ENCODE measurements at places on chromosomes 4 and X.

DNA sequence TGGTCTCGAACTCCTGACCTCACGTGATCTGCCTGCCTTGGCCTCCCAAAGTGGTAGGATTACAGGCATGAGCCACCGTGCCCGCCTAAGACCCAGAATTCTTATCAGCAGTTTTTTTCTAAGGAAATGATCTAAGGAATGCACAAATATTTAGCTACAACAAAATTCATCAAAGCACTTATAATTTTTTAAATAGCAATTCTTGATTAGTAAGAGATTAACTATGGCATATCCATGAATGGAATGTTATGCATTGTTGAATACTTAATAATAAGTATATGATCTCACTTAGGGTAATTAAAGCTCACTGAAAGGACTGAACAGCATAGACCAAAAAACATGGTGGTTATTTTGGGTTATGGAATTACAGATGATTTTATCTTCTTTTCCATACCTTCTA lies 18.4 kb downstream of the CENPU start:
- no peak for DNase-seq

GRCh38 chrX:117196481-117196880 lies 733.7 kb upstream of the CT83 start:
- DNase-seq: no peak

- DNase-seq: no peak
These were observed 35.0 kb upstream of the GK start for GRCh38 chrX:30618160-30618765.

GRCh38 chrX:132086672-132087071 lies 41.1 kb downstream of the FRMD7 start:
- DNase-seq: no peak

DNA sequence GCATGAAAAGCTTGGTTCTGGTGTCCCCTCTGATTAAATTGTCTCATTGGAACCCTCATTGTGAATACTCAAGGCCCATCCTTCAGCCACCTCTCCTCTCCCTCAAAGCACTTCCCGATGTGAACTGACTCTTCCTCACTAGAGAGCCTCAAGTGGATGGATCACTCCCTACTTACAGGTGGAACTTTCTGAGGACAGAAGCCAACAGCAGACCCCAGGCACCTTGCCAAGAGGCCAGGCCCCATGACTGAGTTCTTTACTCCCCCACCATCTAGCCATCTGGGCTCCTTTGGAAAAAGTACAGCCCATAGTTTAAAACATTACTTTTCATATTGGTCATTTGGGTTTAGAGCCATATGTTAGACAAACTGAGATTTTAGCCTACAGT lies 224.1 kb downstream of the SHROOM3 start:
- DNase-seq: no peak

GRCh38 chr4:43457866-43458265 lies 565.4 kb downstream of the GRXCR1 start:
- DNase-seq: no peak

DNA sequence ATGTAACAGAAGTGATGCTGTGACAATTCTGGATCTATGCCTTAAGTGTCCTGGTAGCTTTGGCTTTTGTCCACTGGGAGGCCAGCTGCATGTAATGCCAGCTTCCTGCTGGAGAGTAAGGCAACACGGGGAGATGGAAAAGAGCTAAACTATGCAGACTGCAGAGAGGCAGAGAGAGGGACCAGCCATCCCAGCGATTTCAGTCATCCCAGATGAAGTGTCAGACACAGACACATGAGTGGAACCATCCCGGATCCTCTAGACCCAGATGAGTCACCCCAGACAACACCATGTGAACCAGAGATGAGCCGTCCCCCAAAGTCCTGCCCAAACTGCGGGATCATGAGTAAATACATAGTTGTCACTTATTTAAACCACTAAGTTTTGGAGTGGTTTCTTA lies 14.6 kb downstream of the SRPX start:
- no peak for DNase-seq

DNA sequence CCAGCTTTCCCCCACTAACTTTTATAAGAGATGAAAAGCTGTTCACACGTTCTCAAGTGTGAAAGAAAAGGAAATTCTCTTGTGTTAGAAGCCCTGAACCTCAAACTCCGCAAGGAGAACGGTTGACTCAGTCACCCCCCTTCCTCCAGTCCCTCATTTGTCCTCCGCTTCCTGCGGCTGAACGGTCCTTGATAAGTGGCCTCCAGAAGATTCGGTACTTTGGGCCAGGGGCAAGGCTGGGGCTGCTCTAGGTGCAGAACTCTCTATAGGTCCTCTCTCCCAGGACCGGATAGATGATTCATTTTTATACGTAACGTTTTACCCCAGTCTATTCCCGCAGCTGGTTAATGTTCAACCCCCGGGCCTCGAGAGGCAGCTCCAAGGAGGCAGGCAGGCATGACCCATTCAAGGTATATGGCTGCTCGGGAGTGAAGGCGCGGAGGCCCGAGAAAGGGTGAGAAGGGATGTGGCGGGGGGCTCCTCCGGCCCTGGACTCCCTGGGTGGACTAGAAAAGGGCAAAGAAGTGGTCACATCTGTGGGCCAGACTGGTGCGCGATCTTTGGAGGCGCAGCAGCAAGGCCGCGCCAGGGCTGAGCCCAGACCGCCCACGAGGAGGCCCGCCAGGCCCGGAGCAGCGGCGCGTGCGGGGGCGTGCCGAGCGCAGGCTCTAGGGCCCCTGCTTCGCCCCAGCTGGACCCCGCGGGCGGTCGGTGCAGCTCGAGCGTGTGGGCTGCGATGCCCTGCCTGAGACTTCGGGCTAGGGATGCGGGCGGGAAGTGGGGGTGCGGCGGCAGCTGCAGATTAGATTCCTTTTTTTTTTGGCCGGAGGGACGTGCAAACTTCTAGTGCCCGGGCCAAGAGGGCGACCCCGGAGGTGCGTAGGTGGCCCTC lies 11.7 kb downstream of the PITX2 start:
- DNase-seq: no peak

- DNase-seq: no peak
These were observed 16.3 kb upstream of the RP2 start for GRCh38 chrX:46820391-46821100.

- DNase-seq: no peak
These were observed 54.9 kb downstream of the LINC00632 start for GRCh38 chrX:140764401-140764919.

GRCh38 chr4:61619528-61619927 lies 419.4 kb downstream of the ADGRL3 start:
- no peak for DNase-seq

GRCh38 chr4:79048878-79049277 lies 109.6 kb upstream of the PAQR3 start:
- DNase-seq: no peak

GRCh38 chr4:175378372-175378771 lies 433.7 kb downstream of the GPM6A start:
- DNase-seq: no peak

DNA sequence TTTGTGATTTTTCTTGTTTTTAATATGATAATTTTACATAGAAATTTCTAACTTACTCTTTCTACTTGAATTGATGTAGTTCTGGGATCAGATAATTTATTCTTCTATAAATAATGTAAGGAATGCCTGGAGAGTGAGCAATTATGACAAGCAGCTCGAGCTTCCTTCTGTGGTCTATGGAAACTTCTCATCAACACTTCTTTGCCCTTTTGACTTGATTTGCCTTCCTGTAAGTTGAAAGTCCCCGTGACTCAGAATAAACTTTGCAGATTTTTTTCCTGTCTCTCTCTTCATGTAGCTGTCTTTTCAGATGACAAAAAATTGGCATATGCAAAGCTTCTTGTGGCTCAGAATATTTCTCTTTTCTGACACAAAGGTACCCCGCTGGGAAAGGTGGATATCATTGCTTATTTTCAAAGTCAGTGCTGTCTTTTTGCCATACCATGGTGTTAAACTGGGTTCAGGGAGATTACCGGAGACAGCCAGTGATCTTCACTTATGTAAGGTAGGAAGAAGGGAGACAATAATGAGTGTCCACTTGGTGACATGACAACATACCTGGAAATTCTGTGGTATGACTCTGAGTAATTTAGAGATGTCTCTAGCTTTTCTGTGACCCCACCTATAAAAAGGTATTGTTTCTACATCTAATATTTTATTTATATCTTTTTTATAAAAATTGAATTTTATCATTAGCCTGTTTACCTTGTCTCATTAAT lies 278.6 kb upstream of the GNPDA2 start:
- DNase-seq: no peak

- no peak for DNase-seq
These were observed 116.3 kb downstream of the EFNB1 start for GRCh38 chrX:68945081-68945602.

DNA sequence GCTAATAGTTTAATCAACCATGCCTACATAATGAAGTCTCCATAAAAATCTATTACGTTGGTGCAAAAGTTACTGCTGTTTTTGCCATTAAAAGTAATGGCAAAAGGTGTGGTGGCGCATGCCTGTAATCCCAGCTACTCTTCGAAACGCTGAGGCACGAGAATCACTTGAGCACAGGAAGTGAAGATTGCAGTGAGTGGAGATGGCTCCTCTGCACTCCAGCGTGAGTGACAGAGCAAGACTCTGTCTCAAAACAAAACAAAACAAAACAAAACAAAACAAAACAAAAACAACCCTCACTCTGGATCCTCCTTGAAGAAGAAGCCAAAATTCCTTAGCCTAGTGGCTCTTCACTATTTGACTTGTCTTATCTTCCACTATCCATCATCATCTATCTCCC lies 78.0 kb downstream of the MSN start:
- peak; percentile 15 for DNase-seq

DNA sequence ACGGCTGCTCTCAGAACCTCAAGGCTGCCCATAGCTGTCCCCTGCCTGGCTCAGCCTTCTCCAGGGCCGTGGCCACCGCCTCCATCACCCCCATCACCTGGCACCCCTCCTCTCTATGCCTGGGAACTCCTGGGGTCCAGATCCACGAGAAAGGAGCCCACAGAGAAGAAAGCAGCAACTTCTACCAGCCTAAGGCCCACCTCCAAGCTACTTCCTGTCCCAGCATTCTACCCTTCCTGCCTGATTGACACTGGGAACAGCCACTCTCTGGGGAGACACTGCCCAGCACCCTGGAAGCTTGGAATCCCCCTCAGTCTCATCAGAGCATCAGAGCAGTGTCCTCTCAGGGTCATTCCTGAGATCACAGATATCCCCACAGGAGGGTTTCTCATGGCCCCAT lies 36.9 kb upstream of the PROM1 start:
- DNase-seq: no peak

- DNase-seq: no peak
These were observed 213.4 kb downstream of the GC start for GRCh38 chr4:71570492-71570891.

GRCh38 chr4:38570647-38571276 lies 93.2 kb upstream of the KLF3 start:
- no peak for DNase-seq

DNA sequence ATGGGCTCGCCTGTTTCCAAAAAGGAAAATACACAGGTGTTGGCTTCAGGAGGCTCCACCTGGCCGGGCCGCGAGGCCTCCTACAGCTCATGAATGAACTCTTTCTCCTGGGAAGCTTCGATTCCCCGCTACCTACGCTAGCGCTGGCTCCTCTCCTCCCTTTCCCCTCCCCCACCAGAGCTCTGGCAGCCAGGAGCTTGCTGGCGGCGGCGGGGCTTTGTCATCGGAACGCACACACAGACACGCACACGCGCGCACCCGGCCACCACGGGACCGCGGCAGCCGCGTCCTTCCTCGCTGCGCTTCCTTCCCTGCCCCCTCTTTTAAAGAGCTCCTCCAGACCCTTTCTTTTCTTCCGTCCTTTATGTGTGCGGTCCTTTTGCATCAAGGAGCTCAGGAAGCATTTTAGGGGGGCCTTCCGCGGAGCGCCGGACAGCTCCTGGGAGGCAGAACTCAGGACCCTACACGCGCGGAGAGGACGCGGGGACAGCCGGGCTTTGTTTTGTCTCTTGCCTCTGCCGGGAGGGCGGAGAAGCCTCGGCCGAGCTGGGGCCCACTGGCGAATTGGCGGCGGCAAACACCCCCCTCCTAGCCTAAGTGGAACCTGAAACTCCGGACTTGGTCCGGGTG lies 70.2 kb upstream of the BCOR start:
- no peak for DNase-seq

DNA sequence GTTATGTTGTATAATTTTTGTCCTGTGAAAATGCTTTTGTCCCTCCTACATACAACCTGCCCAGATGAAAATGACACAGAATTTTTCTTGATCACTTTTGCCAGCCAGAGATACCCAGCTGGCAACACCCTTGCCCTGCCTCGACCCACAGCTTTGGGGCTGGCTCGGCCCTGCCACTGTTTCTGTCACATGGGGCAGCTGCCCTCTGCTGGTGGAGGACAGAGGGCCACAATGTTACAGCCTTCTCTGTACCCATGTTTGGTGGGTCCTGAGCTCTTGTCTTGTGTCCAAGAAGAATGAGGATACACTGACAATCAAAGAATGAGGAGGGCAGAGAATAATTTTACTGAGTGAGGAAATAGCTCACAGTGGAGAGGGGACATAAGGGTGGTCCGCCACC lies 31.1 kb downstream of the BMP15 start:
- DNase-seq: no peak

DNA sequence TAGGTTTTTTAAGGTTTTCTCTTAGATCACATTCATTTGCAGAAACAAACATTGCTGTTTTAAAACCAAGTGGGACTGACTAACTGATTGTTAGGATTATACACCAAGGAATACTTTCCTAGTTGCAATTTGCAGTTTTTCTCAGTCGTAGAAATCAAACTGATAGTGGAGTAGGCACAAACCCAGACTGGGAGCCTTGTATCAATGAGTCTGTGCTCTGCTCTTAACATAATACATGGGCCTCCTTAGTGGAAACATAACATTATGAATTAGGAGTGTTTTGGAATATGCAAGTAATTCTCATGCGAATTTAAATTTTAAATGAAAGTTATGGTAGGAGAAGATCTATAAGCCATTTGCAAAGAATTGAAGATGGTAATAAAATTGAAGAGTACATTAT lies 223.5 kb downstream of the CLCN4 start:
- no peak for DNase-seq

- DNase-seq: no peak
These were observed 667.7 kb upstream of the IGFBP7 start for GRCh38 chr4:57777876-57778275.

DNA sequence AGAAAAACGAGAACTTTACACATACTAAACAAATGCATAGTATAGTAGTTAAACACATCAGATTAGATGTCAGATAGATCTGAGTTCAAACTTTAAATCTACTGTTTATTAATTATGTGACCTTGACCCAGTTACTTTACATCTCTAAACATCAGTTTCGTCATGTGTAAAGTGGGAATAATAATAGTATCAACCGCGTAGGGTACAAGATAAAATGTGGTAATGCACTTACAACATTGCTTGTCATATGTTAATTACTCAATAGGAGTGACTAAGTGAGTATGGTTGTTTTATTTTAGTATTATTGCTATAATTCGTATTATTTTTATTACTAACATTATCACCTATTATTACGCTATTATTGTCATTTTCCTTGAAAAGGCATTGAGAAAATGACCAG lies 144.2 kb downstream of the KLHL4 start:
- no peak for DNase-seq

- no peak for DNase-seq
These were observed 33.2 kb downstream of the PPARGC1A start for GRCh38 chr4:23856630-23857029.

GRCh38 chrX:14676431-14676830 lies 147.1 kb downstream of the GLRA2 start:
- no peak for DNase-seq
